HEK293T (cell line): ENCODE measurements at places on chromosomes 5 and 9.
A peak's percentile ranks its signal among the peaks of the same experiment; 100 is the strongest.

GRCh38 chr5:176391999-176392398, 3.4 kb downstream of the HIGD2A start:
- DNase-seq, result no peak

- no peak for DNase-seq
These were observed 4.5 kb downstream of the NREP start for GRCh38 chr5:111752426-111752965.

DNA sequence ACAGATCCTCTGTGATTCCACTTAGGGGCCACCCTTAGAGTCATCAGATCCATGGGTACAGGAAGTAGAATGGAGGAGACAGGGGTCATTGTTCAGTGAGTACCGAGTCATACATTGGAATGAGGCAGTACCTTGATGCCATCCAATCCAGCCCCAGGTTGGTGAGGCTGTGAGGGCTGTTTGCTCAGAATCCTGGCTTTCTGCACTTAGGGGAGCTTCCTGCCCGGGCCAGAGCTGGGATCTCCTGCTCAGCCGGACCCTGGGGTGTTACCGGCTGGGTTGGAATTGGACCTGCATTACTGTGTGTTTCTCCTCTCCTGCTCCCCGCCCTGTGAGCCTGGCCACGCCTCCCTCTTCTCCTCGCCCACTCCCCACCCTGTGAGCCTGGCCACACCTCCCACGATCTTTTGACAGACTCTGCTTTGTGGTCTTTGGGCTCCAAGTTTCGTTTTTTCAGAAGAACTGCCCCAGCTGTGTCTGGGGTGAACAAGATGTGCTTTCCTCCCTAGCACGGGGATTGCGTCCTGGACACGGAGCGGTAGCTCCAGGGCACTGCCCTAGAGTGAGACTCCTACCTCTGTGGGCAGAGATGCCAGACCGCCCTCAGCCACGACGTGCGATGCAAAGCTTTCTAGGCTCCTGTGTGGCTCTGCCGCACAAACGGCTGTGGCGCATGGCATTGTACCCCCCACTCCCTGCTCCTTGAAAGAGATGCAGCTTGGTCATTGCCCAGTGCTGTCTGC, 15.4 kb downstream of the TRAF2 start:
- no peak for DNase-seq

DNA sequence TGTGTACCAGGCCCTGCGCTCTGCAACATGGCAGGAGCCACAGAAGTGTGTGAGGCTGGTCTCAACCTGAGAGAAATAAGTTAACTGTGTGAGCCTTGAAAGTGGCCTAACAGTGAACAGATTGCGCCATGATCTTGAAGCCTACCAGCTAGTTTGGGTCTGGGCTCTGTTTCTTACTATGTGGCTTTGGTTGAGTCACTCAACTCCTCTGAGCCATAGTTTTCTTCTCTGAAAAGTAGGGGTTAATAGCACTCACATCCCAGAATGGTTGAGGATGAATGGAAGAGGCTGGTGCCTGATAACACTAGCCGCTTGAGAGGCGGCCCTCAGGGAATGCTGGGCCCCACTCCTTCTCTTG, 121.5 kb downstream of the RGS3 start:
- no peak for DNase-seq

GRCh38 chr5:141681695-141682641, at the start of gene ARAP3:
TSS of gene ARAP3 (minus strand) at chr5:141682230. CDS start at chr5:141680486, 1,744 bp downstream.
- DNase-seq, result peak; percentile 49

- no peak for DNase-seq
These were observed 14.0 kb downstream of the CCDC187 start for GRCh38 chr9:136289651-136290507.
